ENCODE measurements at places on chromosomes 12 and 14.

- no peak for DNase-seq
These were observed 18.9 kb downstream of the DNAL1 start for GRCh38 chr14:73663548-73664212.

- DNase-seq: peak; percentile 53
These were observed 15.5 kb downstream of the MANSC1 start for GRCh38 chr12:12334367-12335040.

DNA sequence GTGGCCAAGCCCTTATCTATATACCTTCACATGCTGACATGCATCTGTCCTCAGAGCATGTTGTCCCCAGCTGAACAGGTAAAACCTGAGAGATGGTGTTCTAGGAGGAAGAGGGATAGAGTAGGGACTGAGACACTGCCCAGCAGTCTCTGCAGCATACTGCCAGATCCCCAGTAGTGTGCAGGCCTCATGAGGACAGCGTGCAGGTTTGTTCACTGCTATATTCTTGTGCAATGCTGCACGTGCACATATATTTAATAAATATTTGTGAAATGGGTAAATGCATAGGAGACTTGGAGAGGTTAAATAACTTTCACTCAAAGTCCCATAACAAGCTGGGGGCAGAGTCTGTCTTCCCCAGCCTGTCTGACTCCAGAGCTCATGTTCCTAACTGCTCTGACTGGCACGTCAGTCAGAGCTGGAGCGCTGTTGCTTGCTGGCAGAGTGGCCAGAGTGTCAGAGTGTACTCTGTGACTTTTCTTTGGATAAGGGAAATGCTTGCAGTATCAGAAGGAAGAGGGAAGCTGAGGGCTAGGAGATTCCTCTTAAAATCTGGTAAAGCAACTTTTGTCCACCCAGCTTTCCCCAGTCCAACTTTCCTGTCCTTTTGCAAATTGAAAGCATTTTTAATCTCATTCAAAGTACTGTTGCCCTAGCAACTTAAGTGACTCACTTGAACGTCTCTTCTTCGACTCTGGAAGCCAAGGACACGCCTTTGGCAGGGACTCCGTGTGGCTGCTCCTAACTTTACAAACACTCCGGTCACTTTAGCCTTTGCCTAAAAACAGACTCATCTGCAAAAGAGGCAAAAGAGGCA, 14.9 kb upstream of the POLR3B start:
- DNase-seq: peak; percentile 65

- DNase-seq: no peak
These were observed 82.1 kb upstream of the FSCB start for GRCh38 chr14:44589180-44589579.

- DNase-seq: no peak
These were observed 13.3 kb upstream of the PUS1 start for GRCh38 chr12:131915823-131916222.

DNA sequence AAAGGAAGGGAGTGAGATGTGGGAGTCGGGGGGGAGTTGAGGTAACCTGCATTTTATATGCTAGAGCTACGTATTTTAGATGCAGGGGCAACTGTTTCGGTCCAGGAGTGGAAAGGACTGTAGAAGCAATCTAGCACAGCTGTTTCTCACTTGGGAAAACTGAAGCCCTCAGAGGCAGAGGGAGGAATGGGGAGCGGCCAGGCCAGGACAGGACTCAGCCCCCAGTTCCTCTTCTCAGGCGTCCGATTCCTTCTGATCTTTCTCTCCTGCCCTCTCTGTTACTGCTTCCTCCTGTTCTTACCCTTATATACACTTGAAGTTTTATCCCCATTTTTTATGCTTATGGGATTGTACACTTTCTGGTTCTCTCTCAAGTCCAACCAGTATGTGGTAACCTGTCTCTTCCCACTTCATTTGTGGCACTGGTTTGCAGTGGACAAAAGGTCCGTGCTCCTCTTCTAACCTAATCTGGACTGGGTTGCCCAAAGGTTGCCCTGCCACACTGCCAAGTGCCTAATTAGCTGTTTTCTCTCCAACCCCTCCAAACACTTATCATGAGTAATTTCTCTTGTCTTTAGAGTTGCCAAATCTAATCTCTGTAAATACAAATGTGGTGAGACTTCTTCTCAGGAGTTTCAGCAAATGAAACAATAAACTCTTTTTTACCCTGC, 16.2 kb downstream of the LPCAT3 start:
- no peak for DNase-seq

- DNase-seq: peak; percentile 11
These were observed 1.5 kb downstream of the COL2A1 start for GRCh38 chr12:48002773-48003218.

- DNase-seq: no peak
These were observed 5.9 kb downstream of the NXPH4 start for GRCh38 chr12:57222286-57223190.

Measured in fibroblast of skin of right biceps (primary cell).